ENCODE measurements at places on chromosomes 2 and 18. TPM values are rescaled to one million over a fixed set of nuclear protein-coding genes. Genes with fewer than 3 reads are reported as not detected.
A peak's percentile ranks its signal among the peaks of the same experiment; 100 is the strongest.

The EEF1B2 gene
- total RNA-seq = 518 TPM

The ARHGEF4 gene
- total RNA-seq = 55.1 TPM

The IL1RN gene
- not detected for total RNA-seq

The MPP4 gene
- total RNA-seq = 0.11 TPM

The PHOSPHO2 gene
- 7.3 TPM for total RNA-seq

The GALNT13 gene
- total RNA-seq = 6.0 TPM

The DSC2 gene
- 54.9 TPM for total RNA-seq

The FHL2 gene
- 11.4 TPM for total RNA-seq

The GPR55 gene
- 7.5 TPM for total RNA-seq

DNA sequence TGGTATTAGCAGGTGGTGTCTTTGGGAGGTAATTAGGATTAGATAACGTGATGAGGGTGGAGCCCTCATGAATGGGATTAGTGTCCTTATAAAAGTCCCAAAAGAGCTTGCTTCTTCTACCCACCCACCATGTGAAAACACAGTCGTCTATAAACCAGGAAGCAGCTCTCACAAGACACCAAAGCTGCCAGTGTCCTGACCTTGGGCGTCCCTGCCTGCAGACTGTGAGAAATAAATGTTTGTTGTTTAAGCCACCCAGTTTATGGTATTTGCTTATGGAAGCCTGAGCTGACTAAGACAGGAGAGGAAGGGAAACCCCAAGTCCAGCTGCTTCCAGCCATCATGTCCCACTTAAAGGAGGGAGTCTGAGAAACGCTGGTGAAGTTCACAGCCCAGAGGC lies 13.6 kb downstream of the ADI1 start:
- H3K4me3 ChIP-seq = no peak overlapping the region
- H3K36me3 ChIP-seq = peaks cover 46% of the 10 kb centered on the region
- H3K4me1 ChIP-seq = peaks cover 6% of the 10 kb centered on the region

- no peak overlapping the region for H3K4me3 ChIP-seq
- DNase-seq = no peak
- no peak overlapping the region for H3K27ac ChIP-seq
These were observed 39.3 kb downstream of the TSHZ1 start for GRCh38 chr18:75249672-75250470.

DNA sequence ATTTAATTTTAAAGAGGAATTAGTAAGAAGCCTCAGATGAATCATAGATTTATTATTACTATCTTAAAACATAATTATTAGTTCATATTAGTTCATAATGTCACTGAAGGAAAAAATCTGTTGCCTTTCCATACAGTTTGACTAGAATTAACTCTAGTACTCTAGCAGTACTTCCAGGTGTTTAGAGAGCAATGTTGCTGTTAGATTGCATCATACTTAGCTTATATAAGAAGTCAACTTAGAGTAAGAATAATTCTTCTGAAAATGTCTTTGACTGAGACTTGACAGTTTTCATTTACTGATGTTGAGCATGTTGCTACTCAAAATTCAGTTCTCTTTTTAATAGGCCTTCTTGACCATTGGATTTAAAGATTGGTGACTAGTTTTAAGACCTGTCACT lies 4.7 kb downstream of the RAB3GAP1 start:
- H3K4me3 ChIP-seq = no peak overlapping the region
- H3K27ac ChIP-seq = no peak overlapping the region
- H3K27me3 ChIP-seq = no peaks in the 10 kb centered on the region
- H3K4me1 ChIP-seq = no peaks in the 10 kb centered on the region
- DNase-seq = no peak

DNA sequence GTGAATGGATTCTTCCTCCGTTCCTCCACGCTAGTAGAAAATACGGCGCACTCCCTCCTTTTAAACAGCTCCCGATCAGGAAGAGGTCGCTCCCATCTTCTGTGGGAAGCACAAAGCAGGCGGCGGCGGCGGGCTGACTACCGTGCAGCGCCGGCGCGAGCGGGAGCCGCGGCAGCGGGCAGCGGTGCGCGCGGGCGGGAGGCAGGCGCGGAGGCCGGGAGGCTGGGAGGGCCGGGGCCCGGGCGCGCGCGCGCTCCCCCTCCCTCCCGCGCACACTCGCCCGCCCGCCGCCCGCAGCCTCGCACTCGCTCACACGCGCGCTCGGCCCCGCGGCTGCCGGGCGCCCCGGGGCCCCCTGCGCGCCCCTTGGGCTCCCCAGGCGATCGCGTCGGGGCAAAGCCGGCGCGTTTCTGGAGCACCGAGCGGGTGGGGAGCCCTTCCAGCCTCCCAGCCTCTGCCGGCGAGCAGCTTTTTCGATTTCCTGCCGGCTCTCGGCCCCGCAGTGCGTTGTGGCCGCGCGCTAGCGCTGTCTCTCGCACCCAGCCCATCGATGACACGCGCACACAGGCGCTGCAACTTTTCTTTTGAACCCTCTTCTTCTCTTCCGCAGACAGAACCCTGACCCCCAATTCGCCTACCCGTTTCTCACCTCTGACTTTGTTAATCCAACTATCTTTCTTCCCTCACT lies at the start of gene SLC8A1:
Gene SLC8A1, minus strand, starts transcription at position 173 of the 688 bp plus-strand sequence.
- no peaks in the 10 kb centered on the region for H3K36me3 ChIP-seq
- peaks cover 2% of the 10 kb centered on the region for H3K4me1 ChIP-seq
- DNase-seq = peak; percentile 76
- H3K27me3 ChIP-seq = peaks cover 40% of the 10 kb centered on the region
- H3K4me3 ChIP-seq = peak within 1 kb of the TSS; percentile 85
- H3K27ac ChIP-seq = no peak within 1 kb of the TSS

DNA sequence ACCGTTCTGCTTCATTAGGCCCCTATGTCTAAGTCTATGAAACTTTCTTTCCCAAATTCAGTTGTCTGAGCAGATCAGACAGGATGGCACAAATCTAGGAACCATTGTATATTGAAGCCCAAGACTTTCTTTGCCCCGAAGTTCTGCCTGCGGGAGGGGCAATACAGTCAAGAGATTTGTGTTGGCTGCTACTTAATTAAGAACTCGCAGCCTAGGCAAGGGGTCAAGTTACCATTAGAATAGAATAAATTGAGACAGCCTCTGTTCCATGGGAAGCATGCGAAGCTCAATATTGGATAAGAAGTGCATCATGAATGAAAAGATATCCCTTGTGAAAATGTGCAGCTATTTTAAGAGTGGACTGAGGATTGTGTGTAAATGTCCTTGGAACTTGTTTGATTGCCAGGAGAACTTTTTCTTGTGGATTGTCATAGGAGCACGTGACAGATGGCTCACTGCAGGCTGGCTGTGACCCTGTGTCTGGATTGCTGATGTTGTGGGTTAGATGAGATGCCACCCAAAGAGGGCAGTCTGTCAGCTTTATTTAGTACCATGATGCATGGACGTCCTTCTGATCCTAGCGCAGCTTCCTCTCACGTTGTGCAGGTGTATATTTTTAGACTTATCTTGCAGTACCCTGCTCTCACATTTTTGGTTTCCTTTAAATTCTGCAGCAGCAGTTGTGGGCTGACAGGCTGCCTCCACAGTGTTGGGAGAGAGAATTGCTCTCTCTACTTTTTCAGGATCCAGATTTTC lies 30.9 kb downstream of the HAUS1 start:
- H3K27me3 ChIP-seq = no peaks in the 10 kb centered on the region
- H3K4me1 ChIP-seq = no peaks in the 10 kb centered on the region
- no peak overlapping the region for H3K4me3 ChIP-seq
- H3K36me3 ChIP-seq = peaks cover 3% of the 10 kb centered on the region
- H3K27ac ChIP-seq = no peak overlapping the region
- DNase-seq = no peak

GRCh38 chr2:204452464-204453023 lies 92.7 kb upstream of the PARD3B start:
- H3K4me3 ChIP-seq = no peak overlapping the region
- DNase-seq = peak; percentile 54
- H3K36me3 ChIP-seq = no peaks in the 10 kb centered on the region
- H3K4me1 ChIP-seq = peaks cover 8% of the 10 kb centered on the region
- no peaks in the 10 kb centered on the region for H3K27me3 ChIP-seq

GRCh38 chr2:119232666-119232993 lies 9.0 kb downstream of the STEAP3 start:
- peaks cover 3% of the 10 kb centered on the region for H3K4me1 ChIP-seq
- no peak for DNase-seq

GRCh38 chr2:98378901-98379300 lies 32.6 kb downstream of the CNGA3 start:
- no peak overlapping the region for H3K4me3 ChIP-seq
- no peak for DNase-seq
- H3K36me3 ChIP-seq = no peaks in the 10 kb centered on the region
- H3K27ac ChIP-seq = no peak overlapping the region
- H3K27me3 ChIP-seq = no peaks in the 10 kb centered on the region

DNA sequence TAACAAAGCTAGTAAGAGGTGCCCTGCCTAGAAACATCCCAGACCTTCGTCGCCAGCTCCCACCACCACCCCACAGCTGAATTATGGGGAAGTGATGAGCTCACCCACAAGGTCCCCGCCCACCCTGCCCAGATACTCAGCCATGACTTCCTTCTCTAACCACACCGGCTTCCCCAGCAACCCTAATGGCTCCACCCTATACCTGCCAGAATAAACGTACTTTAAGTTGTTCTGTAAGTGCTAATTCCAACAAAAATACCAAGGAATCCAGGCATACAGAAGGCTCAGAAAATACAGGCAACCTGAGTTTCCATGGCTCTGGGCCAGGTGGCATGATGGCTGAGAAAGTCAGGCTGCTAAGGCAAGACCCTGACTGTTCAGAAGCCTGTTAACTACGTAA lies 39.1 kb downstream of the TMEM163 start:
- H3K27me3 ChIP-seq = peaks cover 30% of the 10 kb centered on the region
- H3K4me3 ChIP-seq = no peak overlapping the region
- H3K36me3 ChIP-seq = no peaks in the 10 kb centered on the region
- DNase-seq = no peak

- peaks cover 11% of the 10 kb centered on the region for H3K4me1 ChIP-seq
- no peaks in the 10 kb centered on the region for H3K27me3 ChIP-seq
- no peak overlapping the region for H3K27ac ChIP-seq
- no peaks in the 10 kb centered on the region for H3K36me3 ChIP-seq
These were observed 669.4 kb downstream of the IRS1 start for GRCh38 chr2:226130192-226130591.

DNA sequence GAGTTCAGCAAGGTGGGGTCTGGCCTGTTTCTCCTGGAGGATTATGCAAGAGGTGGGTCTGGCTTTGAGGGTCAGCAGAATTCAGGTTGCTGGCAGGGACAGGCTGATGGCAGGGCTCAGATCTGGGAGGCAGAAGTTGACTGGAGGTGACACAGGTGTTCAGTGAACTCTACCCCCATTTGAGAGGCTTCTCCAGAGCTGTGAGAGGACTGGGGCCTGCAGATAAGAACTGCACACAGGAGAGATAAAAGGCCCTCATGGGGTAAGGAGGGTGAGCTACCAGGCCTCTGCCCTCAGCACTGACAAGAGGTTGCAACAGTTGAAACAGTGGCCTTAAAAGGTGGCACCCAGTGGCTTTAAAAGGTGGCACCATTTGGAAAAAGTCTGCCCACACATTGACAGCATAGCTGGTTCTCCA lies 13.1 kb downstream of the MOCOS start:
- H3K4me1 ChIP-seq = no peaks in the 10 kb centered on the region
- H3K27ac ChIP-seq = no peak overlapping the region
- H3K36me3 ChIP-seq = no peaks in the 10 kb centered on the region
- H3K4me3 ChIP-seq = no peak overlapping the region
- no peak for DNase-seq

GRCh38 chr2:202122163-202122540 lies 49.1 kb downstream of the KIAA2012 start:
- no peaks in the 10 kb centered on the region for H3K36me3 ChIP-seq
- H3K4me3 ChIP-seq = no peak overlapping the region
- H3K27me3 ChIP-seq = no peaks in the 10 kb centered on the region
- no peaks in the 10 kb centered on the region for H3K4me1 ChIP-seq
- H3K27ac ChIP-seq = no peak overlapping the region

DNA sequence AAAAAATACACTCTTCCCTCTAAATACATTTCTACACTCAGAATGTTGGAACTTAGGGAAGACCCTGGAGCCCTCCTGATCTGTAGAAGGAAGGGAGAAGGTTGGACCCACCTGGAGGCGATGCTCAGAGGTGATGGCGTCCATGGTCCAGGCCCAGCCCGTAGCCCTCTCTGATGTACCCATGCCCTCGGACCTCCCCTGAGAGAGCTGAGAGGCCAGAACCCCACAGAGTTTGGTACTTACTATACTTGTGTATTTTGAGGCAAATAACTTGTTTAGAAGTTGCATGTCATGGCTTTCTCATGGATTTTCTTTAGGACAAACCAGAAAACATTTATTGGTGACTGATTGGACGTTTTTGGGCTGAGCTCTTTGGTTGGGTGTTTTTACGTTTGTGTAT lies 10.5 kb downstream of the CTDP1 start:
- H3K27ac ChIP-seq = no peak overlapping the region
- H3K27me3 ChIP-seq = no peaks in the 10 kb centered on the region
- peaks cover 3% of the 10 kb centered on the region for H3K4me1 ChIP-seq
- H3K4me3 ChIP-seq = no peak overlapping the region

GRCh38 chr2:178522950-178523595 lies 42.8 kb downstream of the PLEKHA3 start:
- no peaks in the 10 kb centered on the region for H3K4me1 ChIP-seq
- no peaks in the 10 kb centered on the region for H3K27me3 ChIP-seq
- peaks cover 25% of the 10 kb centered on the region for H3K36me3 ChIP-seq
- DNase-seq = peak; percentile 97

GRCh38 chr18:63229971-63230370 lies 89.6 kb downstream of the BCL2 start:
- no peak for DNase-seq
- no peaks in the 10 kb centered on the region for H3K36me3 ChIP-seq
- H3K4me3 ChIP-seq = no peak overlapping the region
- no peaks in the 10 kb centered on the region for H3K27me3 ChIP-seq
- no peaks in the 10 kb centered on the region for H3K4me1 ChIP-seq

DNA sequence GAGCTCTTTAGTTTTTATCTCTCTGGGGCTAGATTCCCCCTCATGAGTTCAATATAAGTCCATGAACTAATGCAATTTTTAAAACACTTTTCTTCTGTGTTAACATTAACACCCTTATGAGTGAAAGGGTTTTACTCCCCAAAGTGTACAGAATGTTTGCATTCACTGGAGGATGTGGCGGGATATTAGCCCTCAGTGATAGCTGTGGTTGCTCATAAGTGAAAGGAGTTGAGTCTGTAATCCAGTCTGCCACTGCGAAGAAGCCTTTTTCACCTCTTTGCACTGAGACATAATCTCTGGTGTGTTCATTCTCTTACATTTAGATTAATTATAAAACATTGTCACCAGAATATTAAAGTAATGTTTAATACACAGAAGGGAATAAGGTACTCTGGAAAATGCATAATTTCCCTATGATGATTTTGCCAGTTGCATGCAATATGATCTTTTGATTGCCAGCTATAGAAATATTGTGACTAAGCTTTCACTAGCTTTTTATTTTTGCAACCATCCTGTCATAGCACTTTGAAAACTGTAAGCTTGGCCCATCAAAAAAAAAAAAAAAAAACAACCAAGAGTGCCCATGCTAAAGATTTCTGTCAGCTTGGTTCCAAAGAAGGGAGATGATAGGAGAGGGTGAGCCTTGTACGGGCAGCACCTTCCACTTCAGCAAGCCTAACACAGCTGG lies 113.2 kb downstream of the BCL11A start:
- peaks cover 6% of the 10 kb centered on the region for H3K27me3 ChIP-seq
- H3K27ac ChIP-seq = no peak overlapping the region
- no peak for DNase-seq
- H3K36me3 ChIP-seq = no peaks in the 10 kb centered on the region
- H3K4me1 ChIP-seq = no peaks in the 10 kb centered on the region

Measured in endodermal cell (in vitro differentiated cells).